Fibroblast of skin of left biceps (primary cell): ENCODE measurements at places on chromosomes 16 and 17.

- DNase-seq, result no peak
Observed at GRCh38 chr16:54193665-54194333, 92.8 kb downstream of the IRX3 start.

DNA sequence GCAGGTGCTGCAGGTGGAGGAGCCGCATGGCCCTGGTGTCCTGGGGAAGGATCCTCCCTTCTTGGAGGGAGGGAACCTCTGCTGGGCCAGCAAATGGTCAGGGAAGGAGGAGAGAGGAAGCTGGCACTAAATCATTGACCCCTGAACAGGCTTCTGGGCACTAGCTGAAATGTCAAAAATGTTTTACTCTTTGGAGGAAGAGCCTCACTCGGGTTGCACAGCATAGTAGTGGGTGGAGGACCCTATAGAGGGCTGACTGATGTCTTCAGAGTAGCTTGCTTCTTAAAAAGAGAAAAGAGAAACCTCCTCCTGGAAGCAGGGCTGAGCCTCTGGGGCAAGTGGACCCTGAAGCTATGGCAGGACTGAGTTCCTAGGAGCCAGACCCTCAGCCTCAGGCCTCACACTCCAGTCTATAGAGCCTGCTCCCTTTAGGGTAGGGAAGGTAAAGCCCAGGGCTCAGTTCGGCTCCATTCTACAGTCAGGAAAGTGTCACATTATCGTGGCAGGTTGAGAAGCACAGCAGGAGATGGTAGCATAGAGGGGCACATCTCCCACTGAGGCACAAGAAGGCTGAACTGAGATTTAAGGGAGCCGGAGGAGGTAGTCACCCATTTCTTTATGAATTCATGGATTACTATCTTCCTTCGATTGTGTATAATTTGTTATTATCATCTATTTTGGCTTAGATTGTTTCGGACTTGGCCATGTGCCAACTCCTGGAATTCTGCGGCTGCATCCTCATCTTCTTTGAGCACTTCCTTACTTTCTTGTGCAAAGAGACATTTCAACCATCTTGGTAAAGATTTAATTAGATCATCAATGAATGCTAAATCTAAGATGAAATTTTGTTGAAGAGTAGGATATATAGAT lies 7.3 kb upstream of the CUEDC1 start:
- no peak for DNase-seq

GRCh38 chr17:64335486-64335885 lies 55.2 kb downstream of the PECAM1 start:
- DNase-seq, result no peak

DNA sequence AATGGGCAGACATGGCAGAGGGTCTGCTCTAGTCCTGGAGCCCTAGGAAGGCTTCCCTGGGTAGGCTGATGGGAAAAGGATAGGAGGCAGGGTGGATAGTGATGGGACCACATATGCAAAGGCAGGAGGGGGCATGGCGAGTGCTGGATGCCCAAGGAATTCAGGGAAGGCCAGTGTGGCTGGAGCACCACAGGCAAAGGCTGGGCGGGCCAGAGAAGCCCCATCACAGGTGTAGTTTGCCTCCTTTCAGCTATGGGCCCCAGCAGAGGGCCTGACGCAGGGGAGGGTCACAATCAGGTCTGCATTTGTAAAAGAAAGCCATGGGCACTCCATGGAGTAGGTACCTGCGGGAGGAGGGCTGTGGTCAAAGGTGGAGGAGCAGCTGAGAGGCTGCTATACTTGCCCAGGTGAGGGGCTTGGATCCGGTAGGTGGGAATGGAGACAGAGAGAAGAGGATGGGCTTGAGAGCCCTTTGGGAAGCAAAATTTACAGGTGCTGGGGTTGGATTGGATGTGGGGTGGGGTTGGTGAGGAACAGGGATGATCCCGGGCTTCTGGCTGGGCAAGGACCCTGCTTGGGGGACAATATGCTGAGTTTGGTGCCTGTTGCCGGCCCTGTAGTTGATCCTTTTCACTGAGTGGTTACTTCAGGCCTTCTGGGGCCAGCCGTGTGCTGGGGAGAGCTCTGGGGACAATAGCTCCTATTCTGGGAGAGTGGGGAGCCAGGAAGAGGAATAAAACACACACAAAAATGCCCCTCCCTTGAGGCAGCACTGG lies 6.5 kb upstream of the COL1A1 start:
- DNase-seq, result no peak

GRCh38 chr17:61157246-61157886 lies 242.3 kb upstream of the TBX2 start:
- no peak for DNase-seq

- no peak for DNase-seq
Observed at GRCh38 chr17:2190014-2190413, 113.6 kb downstream of the SMG6 start.

DNA sequence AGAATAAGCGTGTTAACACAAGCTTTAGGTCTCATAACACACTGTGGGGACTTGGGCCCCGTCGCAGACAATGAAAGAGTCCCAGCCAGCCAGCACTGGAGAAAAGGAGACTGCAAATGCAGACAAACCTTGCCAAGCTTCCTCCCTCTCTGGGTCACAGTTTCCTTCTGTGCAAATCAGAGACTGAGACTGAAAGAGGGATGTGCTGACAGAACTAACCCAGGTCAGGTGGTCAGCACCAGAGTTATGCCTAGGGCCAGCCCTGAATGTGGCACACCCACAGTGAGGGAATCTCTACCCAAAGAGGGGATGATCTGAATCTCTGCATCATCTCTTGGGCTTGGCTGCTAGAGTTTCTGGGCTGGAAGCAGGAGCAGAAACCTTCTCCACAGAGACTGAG lies 282.3 kb upstream of the CCL2 start:
- DNase-seq, result no peak

GRCh38 chr16:55871411-55872038 lies 3.6 kb downstream of the CES5A start:
- no peak for DNase-seq

GRCh38 chr16:30937692-30938091 lies 11.2 kb upstream of the ORAI3 start:
- no peak for DNase-seq

- no peak for DNase-seq
Observed at GRCh38 chr17:39636587-39636926, 387 bp upstream of the STARD3 start.

DNA sequence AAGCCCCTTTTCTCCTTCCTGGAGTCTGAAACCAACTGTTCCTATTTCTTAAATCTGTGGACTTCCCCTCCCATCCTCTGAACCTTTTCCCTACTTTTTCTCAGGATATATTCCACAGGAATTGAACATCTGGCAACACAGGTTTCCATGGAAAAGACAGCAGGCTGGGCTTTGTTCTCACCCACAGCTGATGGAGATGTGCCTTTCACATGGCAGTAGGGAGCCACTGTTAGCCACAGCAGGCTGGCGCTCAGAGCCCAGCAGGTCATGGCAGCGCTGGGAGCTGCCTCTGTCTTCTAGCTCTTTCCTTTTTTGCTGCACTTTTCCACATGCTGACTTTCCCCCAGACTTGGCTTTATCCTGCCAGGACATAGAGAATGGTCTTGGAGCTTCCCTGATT lies 116.4 kb upstream of the NLRP1 start:
- no peak for DNase-seq

DNA sequence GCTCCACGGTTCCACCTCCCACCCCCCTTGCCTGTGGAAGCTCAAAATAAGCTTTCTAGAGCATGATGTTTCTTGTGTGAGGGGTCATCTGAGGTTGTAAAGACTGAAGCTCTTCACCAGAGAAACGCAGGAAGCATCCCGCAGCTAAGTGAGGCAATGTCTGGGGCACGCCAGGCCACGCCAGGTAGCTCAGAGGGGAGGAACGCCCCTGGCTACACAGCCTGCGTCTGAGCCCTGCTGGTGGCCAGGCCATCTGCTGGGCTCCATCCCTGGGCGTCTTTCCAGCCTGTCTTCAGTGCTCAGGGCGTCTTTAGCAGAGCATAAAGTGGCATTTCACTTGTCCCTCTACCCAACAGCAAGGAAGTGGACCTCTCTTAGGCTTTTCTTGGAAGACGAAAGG lies 15.2 kb downstream of the SOCS3 start:
- DNase-seq, result no peak

- no peak for DNase-seq
Observed at GRCh38 chr17:71232801-71233559, 887.8 kb upstream of the SOX9 start.

- no peak for DNase-seq
Observed at GRCh38 chr16:68342620-68343019, 31.8 kb downstream of the PRMT7 start.

DNA sequence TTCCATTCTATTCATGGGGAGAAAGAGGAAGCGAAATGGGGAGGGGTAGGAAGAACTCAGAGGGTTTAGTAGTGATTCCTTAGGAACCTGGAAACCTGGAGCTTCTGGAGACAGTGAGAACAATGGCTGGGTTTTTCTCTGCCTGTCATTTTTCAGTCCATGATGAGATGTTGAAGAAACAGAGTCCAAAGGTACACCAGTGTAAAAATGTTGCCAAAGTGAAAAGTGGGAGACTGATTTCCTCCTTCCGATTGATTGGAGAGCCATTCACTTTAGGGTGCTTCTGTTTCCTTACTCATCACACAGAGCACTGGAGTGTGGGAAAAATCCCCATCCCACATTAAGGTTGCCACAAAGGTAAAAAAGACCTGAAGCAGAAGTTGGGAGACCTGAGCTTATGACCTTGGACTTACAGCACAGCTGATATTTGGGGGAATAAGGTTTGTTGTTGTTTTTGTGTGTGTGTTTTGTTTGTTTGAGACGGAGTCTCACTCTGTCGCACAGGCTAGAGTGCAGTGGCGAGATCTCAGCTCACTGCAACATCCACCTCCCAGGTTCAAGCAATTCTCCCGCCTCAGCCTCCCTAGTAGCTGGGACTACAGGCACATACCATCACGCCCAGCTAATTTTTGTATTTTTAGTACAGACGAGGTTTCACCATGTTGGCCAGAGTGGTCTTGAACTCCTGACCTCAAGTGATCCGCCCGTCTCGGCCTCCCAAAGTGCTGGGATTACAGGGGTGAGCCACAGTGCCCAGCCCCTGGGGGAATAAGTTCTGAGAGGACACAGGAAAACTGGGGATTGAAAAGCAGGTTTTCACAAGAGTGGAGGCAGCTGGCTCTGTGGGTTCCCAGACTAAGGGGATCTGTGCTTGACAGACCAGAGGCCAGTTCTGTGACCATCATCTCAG lies 1.4 kb upstream of the DHX8 start:
- DNase-seq, result no peak

DNA sequence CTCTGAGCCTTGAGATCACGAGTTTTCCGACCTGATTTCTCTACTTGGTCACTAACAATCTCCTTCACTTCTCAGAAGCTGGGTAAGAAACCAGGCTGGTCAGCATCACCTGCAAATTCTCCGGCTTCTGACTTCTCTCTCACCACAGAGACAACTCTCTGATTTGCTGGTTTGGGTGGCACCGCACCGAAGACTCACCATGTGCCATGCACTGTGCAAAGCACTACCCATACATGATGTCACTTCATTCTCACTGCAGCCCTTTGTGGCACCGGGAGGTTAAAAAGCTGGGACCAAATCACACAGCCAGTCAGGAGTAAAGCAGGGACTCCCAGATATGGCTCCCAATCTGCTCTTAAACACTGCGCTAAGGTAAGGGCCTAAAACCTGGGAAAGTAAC lies 647 bp downstream of the VAC14 start:
- DNase-seq, result no peak

GRCh38 chr17:19384723-19385391 lies 2.1 kb downstream of the MFAP4 start:
- peak; percentile 89 for DNase-seq

DNA sequence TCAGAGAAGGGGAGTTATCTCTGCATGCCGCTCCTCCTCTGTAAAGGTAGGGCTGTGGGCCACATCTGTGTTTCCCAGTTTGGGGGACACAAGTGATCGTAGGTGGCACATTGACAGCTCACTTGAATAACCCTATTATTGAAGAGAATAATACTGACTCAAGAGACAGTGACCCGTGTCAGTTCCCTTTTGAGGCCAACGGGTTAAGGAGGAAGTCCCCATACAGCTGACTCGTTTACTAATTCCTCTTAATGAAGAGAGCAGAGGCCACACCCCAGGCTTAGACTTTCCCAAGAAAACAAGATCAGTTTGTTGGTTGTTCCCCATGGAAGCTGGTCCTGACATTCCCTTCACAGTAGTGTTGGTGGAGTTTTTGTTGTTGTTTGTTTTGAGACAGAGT lies 33.0 kb downstream of the IL4R start:
- DNase-seq, result no peak

DNA sequence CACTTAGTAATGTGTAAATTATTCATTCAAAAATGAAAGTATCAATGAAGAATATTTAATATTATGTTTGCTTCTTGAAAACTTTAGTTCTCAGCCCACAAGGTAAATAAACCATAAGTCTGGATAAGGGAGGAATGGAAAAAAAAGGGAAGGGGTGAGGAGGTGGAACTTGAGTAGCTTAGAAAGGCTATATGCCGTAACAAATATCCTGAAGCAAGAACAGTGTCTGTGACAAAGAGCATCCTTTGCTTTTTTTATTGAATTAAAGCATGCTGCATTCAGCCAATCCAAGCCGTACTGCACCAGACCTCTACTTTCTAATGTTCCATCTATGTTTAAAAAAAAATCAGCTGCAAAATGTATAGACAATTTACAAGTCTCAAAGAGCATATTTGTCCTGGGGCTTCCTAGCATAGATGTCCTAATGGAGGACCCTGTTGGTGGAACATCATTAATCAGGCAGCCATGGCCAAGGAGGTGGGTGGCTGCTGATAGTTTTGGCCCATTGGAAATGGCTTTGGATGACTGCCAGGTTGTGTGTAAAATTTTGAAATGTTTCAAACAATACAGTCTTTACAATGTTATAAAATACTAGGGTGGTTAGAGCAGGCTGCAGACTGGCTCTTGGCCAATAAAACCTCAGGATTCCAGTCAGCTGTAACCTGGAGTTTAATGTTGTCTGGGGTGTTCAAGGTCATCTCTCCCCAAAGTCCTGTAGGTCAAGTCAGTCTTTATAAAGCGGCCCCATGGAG lies 895.8 kb upstream of the SOX9 start:
- DNase-seq, result no peak

DNA sequence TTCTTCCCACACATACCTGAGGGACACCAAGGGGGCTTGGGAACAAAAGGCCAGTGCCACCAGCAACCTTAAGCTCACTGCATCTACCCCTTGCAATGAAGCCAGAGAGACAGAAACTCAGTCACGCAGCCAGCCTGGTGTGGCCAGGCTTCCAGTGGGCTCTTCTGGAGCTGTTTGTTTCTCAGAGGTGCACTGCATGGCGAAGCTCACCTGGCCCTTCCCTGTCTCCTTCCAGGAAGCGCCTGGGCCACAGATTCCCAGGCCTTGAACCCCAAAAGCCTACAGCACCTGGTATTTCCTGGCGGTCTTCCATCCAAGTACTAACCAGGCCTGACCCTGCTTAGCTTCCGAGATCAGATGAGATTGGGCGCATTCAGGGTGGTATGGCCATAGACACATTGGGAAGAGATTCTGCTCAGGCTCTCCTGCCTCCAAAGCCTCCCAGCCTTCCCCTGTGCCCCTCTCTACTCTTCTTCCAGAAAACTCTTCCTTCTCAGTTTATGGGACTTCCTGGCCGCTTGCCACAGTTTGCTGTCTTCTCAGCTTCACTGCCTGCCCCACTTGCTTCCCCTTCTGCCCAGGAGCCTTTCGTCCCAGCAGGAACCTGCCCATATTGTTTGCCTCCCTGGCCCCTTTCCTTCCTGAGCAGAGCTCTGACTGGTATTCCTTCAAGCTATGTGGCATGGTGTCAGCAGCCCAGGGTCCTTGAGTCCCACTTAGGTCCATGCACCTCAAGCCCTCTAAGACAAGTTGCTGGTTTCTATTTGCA lies 1.6 kb downstream of the CISD3 start:
- no peak for DNase-seq
